ENCODE measurements at places on chromosomes 4 and X.

- peak; percentile 81 for DNase-seq
Observed at GRCh38 chr4:156779774-156780173, 191.8 kb downstream of the PDGFC start.

DNA sequence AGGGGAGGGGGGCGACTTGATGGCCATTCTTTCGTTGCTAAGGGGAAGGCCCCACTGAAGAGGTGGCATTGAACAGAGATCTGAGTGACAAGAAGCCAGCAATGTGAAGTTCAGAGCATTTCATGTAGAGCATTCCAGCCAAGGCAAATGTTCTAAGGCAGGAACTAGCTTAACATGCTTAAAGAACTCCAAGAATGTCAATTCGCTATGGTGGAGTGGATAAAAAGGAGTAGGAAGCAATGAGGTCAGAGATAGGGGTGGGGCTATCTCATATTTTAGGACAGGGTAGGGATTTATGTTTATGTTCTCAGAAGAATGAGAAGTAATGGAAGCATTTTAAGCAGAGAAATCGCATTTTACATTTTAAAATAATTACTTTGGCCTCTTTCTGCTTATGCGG is 130.9 kb downstream of the TTC29 start:
- no peak for DNase-seq

GRCh38 chrX:69031181-69031580 is 134.1 kb downstream of the PJA1 start:
- no peak for DNase-seq

DNA sequence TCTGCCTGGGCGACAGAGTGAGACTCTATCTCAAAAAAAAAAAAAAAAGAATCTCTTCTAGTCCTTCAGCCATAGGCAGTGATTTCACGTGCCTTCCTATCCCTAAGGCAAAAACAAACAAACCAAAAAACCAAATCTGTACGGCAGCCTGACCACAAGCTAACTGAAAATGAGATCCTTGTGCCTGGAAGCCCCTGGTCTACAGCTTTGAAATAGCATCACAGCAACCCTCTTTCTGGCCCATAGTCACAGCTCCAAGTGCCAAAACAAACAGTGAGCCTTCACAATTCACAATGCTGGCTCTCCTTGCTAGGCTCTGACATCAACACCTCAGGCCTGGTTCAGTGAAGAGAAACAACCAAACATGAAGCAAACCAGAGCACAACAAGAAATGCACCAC is 46.1 kb downstream of the TMEM150C start:
- no peak for DNase-seq

- no peak for DNase-seq
Observed at GRCh38 chr4:145076469-145076855, 21.5 kb downstream of the ANAPC10 start.

Measured in foreskin keratinocyte (primary cell).